Stimulated activated naive CD4-positive, alpha-beta T cell treated with Interleukin-2 at 50 U/mL for 16 hours (primary cell): ENCODE measurements at places on chromosomes 3 and 15.

GRCh38 chr3:54982807-54983206 lies 54.9 kb upstream of the LRTM1 start:
- DNase-seq = no peak

DNA sequence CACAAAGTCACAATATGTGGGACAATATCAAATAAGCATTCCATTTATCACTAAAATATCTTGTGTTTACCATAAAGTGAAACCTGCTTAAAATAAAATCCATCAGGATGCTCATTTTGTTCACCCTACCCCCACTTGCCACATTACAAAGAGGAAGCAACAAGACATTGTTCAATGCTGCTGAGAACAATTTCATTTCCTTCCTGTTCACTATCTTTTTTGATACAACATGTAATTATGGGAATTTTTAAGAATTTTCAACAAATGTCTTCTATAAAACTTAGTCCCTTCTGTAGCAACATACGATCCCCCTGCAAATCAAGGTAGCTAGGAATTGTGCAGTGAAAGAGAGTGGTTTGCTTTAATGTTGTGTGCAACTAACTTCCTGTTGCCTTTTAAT lies 34.9 kb upstream of the GPR160 start:
- no peak for DNase-seq

DNA sequence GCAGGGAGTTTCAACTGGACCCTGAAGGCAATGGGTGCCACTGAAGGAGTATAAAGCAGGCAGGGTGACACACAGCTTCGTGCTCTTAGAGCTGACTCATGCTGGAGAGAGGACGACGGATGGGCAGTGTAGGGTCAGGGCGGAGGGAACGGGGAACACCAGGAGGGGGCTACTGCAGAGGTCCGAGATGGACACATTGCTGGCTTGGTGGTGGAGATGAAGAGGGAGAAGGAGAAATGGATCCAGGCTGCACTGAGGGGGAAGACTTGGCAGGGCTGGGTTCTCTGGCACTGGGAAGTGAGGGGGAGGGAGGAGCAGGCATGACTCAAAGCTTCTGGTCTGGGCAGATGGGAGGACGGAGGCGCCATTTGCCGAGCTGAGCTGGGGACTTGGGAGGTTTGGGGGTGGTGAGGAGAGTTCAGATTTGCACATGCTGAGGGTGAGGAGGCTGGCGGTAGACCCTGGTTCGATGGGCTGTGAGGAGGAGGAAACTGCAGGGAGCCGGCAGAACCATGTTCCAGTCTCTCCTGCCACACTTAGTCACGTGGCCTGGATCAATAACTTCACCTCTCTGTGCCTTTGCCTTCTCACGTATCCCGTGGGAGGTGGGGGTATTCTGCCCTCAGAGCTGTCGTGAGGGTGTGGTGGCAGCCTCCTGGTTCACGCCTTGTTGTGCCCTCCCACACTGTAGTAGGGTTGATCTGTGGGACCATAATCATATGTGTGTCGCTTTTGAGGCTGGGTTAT lies 4.6 kb upstream of the KCTD6 start:
- DNase-seq = no peak

DNA sequence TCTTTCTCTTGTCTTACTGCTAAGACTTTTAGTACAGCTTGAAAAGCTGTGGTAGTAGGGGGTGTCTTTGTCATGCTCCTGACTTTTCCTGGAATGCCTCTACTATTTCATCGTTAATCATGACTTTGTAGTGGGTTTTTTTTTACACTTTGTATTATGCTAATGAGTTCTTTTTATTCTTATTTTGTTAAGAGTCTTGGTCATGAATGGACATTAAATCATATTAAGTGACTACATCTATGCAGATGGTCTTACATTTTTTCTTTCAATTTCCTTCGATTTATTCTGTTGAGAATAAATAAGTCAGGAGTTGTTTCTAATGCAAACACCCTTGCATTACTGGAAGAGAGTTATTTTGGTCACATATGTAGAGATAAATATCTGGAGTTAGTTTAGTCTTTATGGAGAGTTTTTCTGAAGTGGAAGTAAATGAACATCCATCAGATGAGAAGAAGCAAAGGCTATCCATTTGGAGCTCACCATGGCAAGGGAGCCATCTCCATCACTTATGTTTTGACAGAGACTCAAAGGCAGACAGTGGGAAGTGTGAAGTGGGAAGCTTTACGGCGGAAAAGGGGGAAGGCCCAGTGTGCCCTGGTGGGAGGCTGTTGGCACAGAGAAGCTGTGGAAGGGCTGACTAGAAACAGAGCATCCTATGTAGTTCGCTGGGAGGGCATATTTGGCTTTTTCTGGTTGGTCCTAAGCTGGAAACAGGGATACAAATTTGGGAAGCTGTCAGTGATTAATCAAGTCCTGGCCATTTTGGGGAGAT lies 73.1 kb upstream of the PRR23E start:
- no peak for DNase-seq

DNA sequence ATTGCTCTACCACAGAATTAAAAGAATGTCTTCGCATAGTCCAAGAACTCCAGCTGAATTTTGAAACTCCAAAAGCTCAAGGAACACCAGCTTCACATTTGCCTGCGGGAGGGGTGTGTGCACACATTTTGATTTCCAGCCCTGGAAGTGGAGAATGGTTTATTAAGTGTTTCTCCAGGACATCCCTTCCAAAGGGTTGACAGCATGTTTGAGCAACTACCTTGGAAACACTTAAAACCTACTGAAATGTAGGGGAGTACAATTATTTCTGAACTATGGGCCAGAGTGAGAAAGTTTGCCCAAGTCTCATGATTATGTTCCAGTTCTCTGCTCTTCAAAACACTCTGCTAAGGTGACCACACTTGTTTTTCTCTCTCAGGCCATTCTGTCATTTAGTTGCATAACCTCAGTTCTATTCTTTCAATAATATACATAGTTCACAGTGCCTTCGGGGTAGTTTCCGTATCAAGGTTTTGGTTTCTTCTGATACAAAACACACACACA lies 7.9 kb downstream of the ACP3 start:
- no peak for DNase-seq

DNA sequence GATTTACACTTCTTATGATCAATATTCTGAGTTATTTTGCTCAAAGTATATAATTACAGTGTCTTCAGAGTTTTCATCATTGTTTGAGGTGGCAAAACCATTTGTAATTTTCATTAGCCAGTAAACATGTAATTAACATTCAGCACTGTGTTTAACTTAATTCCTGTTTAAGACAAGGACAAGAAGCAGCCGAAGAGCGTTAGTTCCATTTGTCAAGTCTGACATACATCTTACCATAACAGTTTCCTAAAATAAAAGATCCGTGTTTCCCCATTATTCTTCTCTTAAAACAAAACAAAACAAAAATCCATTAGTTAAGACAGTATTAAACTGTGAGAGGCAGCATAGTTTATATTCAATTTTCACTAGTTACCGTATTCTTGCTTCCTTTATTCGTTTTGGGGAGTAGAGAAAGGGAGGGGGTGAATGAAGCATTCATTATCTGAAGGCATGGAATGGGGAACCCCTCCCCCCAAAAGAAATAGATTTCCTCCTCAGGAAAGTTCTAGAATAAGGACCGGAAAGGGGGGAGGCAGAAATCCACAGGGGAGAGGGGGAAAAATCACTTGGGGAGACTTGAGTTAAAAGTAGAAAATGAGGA lies 5.5 kb upstream of the NR2F2 start:
- no peak for DNase-seq

DNA sequence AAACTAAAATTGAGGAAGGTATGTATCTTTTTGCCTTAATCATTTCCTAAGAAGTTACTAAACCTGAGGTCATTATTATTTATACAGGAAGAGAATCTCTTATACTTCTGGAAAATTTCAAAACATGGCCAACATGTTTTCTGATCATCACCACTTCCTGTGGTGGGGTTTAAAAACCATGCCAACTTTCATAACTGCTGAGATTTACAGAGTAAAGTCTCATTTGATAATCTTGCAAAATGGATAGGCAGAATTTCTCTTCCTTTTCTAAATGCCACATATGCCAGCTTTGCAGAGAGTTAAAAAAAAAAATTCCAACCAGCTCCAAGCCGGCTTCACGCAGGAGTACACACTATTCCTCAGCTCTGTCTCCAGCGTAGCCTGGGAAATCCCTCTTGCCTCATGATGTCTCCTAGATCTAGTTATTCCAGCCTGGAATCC lies 124.3 kb upstream of the SPRED1 start:
- DNase-seq = no peak

DNA sequence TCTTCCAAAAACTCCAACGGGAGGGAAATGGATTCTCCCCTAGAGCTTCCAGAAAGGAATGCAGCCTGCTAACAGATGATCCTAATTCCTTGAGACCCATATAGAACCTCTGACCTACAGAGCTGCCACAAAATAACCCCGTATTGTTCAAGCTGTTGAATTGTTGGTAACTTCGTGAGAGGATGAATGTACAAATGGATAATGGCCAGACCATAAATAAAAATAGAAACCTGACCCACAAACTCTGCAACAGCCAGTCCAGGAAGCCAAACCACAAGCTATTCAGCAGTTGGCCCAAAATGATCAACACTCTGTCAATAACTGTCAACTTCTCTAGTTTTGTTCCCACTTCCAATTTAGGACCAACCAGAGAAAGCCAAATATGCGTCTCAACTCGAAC lies 414.0 kb upstream of the ZNF717 start:
- DNase-seq = no peak

DNA sequence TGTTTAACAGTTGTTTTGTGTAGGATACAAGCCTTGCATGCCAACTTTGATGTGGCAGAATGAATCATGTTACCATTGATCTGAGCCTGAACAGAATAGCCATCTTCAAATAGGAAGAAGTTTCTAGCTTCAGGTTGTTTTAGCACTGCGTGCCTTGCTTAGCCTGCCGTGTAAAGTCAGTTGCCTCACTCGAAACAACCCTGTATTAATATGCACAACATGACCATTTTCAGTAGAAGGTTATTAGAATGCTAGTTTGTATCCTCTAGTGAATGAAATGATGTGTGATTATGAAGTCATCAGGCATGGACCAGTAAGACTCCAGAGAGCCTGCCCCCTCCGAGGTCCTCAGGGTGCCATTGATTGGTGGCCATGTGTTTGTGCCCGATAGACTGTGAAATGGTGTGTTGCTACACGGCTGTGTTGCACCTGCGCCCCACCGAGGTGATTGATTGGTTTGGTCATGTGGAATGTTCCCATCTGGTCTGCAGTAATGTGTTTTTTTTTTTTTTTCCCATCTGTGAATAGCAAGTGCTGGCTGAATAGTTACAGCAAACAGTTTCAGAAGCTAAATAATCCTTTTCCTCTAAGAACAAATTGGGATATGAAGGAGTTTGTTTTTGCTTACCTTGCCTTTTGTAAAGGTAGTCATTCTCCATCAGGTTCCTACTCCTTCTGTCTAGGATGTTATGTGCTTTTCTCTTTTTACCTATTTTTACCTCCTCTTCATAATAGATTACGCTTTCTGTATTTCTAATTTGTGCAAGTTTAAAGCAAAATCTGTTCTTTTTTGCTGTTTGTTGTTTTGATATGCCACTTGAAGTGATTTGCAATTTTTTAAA lies 214.9 kb downstream of the TCF12 start:
- DNase-seq = no peak

GRCh38 chr15:92809880-92810361 lies 90.2 kb upstream of the CHD2 start:
- DNase-seq = peak; percentile 13

DNA sequence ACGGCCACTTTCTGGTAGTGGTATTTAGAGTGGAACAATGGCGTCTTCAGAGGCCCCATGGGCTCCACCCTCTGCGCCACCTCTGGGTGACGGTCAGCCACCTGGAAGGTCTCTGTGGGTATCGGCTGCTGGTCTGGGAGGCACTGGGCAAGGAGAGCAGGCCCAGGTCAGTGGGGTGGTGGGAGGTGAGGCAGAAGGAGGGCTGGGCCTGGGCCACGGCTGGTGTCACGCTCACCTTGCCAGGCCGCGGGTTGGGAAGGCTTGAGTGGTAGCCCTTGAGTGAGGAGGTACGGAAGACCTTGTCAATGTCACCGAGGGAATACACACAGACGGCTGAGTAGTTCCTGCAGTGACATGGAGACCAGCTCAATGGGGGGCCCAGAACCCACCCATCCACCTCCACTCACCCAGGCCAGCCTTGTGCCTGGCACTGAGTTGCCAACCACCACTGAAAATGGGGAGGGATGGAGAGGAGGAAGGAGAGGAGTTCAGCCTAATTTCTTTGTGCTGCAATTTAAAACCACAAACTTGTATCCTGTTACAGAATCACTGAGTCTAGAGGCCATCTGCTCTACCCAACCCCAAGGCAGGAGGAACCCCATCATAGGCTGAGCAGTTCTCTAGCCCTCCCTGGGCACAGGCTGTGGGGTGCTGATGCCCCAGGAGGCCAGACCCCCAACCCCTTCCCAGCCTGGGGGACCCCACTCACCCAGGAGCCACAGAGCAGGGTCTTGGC lies 19.0 kb downstream of the SEMA7A start:
- DNase-seq = no peak

- no peak for DNase-seq
These were observed 9.1 kb upstream of the SEC11A start for GRCh38 chr15:84725001-84725491.

DNA sequence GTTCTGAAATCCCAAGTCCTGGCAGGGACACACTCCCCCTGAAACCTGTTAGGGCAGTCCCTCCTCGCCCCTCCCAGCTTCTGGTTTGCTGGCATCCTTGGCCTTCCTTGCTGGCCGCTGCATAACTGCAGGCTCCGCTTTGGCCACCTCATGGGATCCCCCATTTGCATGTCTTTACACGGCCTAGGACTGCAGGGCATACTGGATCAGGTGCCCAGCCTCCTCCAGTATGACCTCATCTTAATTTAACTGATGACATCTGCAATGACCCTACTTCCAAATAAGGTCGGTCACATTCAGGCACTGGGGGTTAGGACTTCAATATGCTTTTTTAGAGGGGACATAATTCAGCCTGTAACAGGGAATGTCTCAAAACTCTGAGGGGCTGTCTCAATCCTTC lies 173.3 kb downstream of the RAB11A start:
- no peak for DNase-seq
